Cardiac septum (tissue), 1 donor: ENCODE measurements at places on chromosomes 5 and 9. TPM values are rescaled to one million over a fixed set of nuclear protein-coding genes. Genes with fewer than 3 reads are reported as not detected.

DNA sequence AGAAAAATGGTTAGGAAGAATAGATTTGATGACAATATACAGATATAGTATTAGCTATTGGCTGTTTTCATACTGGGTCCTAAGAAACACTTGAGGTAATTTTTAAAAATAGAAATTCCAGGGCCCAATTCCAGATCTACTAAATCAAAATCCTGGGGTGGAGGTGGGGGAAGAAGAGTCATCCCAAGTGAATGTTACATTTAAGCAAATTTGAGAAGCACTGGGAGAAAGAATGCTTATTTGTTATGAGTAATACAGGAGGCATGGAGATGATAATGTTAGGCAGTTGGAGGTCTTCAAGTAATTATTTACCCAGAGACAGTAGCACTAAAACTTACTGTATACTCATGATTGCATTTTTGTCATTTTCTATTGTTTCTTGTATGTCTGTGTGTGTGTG lies 93.0 kb upstream of the DAB2 start:
- DNase-seq: no peak

Gene PRDM9
- total RNA-seq: not detected

- DNase-seq: no peak
Measured at GRCh38 chr5:56574778-56575177, 240.6 kb upstream of the MAP3K1 start.

Gene RELL2
- 0.70 TPM for total RNA-seq

DNA sequence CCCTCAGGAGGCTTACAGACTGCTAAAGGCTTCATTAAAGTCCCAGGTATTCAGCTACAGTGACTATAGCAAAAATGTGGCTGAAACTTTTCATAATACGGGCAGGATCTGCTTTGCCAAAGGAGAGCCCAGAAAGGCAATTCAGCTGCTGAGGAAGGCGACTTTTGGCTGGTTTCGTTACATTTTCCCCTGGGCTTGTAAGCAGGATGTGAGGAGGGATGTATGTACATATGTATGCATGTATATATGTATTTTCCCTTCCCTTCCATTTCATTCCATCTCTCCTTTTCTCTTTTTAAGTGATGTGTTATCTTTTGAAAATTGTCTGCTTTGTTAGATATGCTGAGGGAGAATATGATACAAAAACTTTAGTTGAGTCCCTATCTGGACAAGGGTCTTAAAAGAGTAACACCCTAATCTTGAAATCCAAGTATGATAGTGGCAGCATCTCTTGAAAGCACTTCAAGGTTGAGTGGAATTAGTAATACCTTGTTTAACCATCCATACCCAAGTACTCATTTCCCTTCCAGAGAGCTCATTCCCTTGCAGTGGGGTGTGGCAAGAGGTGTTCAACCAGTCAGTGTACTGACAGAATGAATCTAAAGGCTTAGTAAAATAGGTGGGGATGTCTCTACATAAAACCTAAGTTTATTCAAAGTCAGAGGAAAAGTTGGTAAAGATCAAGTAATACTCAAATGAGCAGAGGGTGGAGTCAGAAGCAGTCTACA lies 28.7 kb downstream of the RAD1 start:
- DNase-seq: no peak

DNA sequence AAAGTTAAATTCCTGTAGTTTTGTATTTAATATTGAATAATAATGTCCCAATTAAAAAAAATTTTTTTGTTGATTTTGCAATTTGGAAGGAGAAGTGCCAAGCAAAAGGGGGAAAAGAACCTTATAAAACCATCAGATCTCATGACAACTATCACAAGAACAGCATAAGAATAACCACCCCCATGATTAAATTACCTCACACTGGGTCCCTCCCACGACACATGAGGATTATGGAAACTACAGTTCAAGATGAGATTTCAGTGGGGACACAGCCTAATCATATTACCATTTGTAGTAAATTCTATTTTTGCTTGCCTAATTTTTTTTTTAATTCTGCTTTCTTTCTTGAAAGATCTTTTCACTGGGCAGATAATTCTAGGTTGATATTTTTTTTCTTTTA lies 33.4 kb upstream of the FCHO2 start:
- no peak for DNase-seq

- no peak for DNase-seq
Measured at GRCh38 chr5:55063220-55063863, 39.1 kb upstream of the GZMA start.

Gene TSLP
- 3.7 TPM for total RNA-seq

- DNase-seq: no peak
Measured at GRCh38 chr5:63573380-63573779, 388.9 kb downstream of the HTR1A start.

GRCh38 chr9:3875361-3876132 lies 349.7 kb upstream of the RFX3 start:
- no peak for DNase-seq

GRCh38 chr5:1201327-1202025 lies at the start of gene SLC6A19:
Gene SLC6A19, plus strand, starts transcription at chr5:1201595. Its CDS starts 56 bp downstream, at chr5:1201651.
- DNase-seq: no peak

DNA sequence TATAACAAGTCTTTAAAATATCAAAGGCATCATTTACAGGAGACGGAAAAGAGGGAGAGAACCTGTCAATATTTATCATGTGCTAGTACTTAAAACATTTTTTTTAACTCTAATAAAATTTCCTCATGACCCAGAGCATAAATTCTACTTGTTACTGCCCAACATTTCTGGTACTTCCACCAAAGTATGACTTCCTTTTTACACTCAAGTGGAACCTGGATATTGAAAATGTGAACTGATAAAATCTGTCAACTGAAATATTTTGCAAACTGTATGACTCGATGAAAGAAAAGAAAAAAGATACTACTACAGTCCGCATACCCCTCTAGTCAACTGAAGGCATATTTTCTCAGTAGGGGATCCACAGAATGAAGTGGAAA lies 37.1 kb downstream of the FAM13B start:
- no peak for DNase-seq

- DNase-seq: no peak
Measured at GRCh38 chr5:143400541-143401226, 2.8 kb downstream of the NR3C1 start.
